ENCODE measurements at places on chromosomes 6 and 20.

DNA sequence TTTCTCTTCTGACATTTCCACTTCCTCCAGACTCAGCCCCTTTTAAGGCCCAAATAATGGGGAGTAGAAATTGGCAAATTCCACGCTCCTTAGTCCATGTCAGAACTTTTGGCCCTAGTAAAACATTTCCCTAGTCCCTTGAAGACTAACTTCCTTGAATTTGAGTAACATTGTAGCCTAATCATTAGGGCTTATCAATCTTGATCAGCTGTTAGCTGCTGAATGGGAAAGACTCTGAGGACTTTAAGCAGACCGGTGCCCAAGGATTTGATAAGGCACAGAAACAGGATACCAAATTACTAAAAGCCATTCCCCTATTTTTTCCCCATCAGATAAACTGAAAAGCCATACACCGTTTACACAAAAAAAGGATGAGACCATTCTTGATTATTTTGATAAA lies 37.0 kb upstream of the ECI2 start:
- DNase-seq, result no peak

DNA sequence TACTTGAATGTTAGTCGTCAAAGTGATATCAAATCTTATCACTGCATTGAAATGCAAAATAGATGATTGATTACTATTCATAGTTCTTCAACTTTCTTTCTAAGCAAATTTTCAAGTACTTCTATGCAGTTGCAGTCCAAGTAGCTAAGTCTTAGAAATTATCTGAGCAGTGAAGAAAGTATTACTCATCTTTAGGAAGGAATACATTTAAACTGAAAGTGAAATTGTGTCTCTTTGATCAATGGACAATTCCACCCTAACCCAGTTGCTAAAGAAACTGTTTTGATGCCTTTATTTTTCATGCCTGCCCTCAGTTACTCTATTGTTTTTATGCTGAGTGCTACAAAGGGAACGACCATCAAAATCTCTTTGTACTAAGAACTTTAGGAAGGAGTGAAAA lies 337.4 kb downstream of the GRIK2 start:
- no peak for DNase-seq

- no peak for DNase-seq
These were observed 111.6 kb downstream of the BFSP1 start for GRCh38 chr20:17419479-17420041.

DNA sequence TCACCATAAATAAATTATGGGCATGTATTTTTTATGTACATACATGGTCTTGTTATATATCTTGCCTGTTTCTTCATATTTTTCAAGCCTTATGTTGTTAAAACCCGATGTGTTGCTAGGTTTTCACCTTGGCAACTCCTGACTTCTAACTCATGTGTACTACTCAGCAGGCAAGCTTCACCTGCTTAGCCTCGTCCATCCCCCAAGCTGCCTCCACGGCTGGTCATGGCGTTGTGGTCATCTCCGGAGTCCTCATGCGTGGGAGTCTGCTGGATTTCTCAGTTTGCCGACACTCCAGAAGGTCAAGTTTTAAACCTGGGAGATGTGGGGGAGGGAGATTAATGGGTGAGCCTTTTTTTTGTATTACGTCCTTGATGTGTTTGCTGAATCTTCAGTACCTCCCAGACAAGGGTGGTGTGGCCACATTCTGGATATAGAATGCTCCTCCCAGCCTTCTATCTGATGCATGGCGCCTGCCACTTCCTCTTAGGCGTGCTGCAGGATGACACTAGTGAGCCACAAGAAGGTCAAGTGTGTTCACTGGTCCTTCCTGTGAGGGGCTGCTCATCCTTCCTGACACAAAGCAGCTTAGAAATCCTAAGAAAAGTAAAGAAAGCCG lies 26.6 kb upstream of the EDN3 start:
- DNase-seq, result no peak

GRCh38 chr6:37251211-37251780 lies 6.3 kb upstream of the TBC1D22B start:
- no peak for DNase-seq

DNA sequence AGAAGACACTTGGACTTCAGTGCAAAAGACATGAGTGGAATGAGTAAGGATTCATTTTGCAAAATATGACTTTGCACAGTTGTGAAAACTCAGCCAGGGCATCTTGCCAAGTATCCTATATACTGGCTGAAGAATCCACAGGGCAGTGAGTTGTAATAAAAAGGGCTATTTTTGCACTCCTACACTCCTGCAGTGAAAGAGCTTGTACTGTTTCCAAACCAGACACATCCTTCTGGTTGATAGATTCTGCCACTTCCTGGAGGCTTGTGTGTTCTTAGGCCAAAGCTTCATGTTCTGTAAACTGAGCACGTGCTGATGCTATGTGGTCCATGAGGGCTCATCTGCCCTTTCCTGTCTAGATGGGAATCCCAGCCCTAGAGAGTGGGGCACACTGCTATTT lies 34.9 kb downstream of the GMPR start:
- DNase-seq, result no peak

DNA sequence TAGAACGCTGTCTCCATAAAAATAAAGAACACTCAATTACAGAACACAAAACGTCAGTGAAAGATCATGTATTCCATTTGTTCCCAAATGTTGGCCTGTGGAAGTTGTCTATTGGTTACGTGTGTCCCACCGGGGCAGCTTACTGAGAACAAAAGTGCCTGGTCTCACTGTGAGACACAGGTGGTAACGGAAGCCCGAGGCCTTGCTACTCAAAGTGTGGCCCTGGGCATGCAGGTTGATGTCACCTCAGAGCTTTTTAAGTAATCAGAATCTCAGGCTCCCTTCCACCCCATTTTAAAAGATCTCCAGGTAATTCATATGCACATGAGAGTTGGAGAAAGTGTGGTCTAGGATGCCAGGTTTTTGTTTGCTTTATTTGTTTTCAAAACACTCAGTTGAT lies 422.5 kb upstream of the OPRM1 start:
- no peak for DNase-seq

DNA sequence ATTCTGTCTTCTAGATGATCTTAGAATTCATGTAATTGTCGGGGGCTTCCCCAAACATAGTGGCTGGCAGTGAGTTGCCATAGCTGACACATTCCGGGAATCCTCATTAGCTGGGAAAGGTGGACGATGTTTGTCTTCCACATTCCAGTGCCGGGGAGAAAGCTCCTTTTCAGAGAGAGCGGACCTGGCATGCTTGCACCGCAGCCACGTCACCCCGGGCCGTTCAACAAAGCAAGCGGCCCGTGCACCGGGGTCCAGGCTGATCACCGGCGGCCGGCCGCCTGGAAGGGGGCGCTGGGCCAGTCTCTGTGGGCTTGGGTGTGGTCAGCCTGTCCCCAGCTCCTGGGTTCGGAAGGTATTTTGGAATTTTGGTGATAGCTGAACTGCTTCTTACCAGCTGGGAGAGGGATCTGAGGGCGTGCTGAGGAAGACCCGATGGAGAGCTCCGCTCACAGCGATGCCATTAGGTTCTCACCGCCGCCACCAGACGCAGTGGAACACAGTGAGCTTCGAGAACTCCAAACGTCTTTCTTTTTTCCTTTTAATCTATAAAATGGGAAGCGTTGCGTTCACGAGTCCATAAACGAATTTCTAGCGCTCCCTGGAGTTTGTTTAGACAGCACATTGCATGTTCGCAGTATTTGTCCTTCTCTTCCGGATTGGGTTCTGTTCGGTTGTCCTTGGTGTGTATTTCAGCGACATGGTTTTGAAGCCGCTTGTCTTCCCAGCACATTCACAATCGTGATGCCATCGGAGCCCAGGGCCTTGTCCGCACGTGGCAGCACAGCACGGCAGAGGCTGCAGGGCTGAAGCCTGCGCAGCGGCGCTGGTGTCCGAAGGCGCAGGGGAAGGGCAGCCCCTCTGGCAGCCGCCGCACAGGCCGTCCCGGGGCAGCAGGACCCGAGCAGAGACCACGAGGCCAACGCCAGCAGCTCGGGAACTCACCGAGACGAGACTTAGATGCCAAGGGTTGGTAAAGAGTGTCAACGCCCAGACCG lies 557.6 kb downstream of the QKI start:
- DNase-seq, result no peak

GRCh38 chr6:101826678-101827077 lies 433.2 kb downstream of the GRIK2 start:
- no peak for DNase-seq

DNA sequence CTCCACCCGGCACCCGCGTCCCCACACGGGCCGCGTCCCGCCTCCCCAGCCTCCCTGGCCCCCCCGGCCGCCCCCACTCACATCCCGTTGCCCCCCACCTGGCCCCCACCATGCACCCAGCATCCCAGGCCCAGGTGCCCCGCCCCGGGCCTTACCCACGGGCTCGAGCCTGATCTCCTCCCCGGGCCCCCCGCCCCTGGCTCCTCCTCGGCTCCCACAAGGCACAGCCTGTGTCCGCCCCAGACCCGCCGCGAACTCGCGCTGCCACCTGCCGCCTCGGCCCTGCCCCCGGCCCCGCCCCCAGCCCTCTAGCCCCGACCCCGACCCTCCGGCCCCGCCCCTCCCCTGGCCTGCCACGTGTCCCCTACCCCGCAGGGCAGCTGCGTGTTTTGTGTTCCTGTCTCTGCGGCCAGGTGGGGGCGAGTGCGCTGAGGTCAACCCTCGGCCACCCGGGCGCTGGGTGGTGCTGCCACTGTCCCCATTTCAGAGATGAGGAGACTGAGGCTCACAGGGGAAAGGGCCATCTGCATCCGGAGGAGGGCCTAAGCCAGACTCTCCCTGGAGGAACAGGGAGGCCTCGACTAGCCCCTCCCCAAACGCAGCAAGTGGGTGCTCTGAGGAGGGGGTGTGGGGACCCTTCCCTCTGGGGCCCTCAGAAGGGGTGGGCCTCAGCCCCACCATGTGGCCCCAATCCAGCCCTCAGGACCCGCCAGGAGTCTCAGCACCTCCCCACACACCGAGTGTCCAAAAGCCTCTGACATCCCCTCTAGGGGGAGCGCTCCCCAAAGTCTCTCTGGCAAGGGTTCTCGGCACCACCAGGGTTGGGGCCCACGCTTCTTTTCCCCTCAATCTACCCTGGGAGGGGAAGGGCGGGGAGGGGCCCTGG lies 99.8 kb downstream of the TAF4 start:
- DNase-seq, result no peak

- no peak for DNase-seq
These were observed 3.7 kb downstream of the GDF5 start for GRCh38 chr20:35434085-35435005.

- DNase-seq, result no peak
These were observed 117.3 kb downstream of the MAP3K4 start for GRCh38 chr6:161108916-161109315.

- DNase-seq, result no peak
These were observed 56.2 kb upstream of the NHSL1 start for GRCh38 chr6:138555421-138555988.

DNA sequence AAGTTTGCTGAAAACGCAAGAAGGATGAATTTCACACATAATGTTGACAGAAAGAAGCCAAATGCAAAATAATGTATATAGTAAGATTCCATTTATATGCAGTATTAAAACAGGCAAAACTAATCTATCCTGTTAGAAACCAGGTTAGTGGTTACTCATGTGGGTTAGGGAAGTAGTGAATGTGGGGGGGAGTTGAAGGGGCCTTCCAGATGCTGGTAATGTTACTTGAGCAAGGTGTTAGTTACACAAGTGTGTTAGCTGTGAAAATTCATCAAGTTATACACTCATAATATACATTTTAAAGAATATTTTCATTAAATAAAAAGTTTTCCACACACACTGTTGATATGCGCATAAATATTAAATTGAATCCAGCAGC lies 29.8 kb downstream of the USP45 start:
- DNase-seq, result no peak

DNA sequence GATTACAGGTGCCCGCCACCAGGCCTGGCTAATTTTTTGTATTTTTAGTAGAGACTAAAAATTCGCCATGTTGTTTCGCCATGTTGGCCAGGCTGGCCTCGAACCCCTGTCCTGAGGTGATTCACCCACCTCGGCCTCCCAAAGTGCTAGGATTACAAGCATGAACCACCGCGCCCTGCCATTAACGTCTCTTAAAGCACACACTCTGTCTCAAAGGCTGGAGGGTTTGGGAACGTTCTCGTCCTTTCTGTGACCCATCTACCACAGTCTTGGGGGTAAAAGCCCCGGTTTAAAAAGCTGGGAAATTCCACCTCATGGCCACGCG lies 57.8 kb upstream of the ARID1B start:
- no peak for DNase-seq

- DNase-seq, result no peak
These were observed 57.5 kb downstream of the HIVEP2 start for GRCh38 chr6:142887517-142887916.

GRCh38 chr6:52087498-52087999 lies at the start of gene PKHD1:
Gene PKHD1, minus strand, starts transcription at chr6:52087613. Its CDS starts 2,680 bp downstream, at chr6:52084933.
- DNase-seq, result no peak
